Breast epithelium (tissue), 4 donors: ENCODE measurements at places on chromosomes 1 and 21. TPM values are rescaled to one million over a fixed set of nuclear protein-coding genes. Genes with fewer than 3 reads are reported as not detected.

HSF2BP gene
- total RNA-seq = 1.8 TPM

- no peak for DNase-seq
Measured at GRCh38 chr1:30745156-30745833, 12.3 kb downstream of the LAPTM5 start.

AGO4 gene
- 22.4 TPM for total RNA-seq

FTCD gene
- not detected for total RNA-seq

DNA sequence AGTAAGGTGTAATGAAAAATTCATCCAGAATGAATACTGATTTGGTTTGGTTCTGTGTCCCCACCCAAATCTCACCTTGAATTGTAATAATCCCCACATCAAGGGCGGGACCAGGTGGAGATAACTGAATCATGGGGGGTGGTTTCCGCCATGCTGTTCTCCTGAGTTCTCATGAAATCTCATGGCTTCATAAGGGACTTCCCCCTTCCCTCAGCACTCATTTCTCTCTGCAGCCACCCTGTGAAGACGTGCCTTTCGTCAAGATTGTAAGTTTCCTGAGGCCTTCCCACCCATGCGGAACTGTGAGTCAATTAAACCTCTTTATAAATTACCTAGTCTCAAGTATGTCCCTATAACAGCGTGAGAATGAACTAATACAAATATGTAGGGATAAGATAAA, 5.5 kb upstream of the SYNJ1 start:
- DNase-seq = no peak
